Thoracic aorta (tissue), 2 donors: ENCODE measurements at places on chromosomes 2 and 18.

- no peak for DNase-seq
Observed at GRCh38 chr2:145186303-145186702, 666.4 kb upstream of the ZEB2 start.

DNA sequence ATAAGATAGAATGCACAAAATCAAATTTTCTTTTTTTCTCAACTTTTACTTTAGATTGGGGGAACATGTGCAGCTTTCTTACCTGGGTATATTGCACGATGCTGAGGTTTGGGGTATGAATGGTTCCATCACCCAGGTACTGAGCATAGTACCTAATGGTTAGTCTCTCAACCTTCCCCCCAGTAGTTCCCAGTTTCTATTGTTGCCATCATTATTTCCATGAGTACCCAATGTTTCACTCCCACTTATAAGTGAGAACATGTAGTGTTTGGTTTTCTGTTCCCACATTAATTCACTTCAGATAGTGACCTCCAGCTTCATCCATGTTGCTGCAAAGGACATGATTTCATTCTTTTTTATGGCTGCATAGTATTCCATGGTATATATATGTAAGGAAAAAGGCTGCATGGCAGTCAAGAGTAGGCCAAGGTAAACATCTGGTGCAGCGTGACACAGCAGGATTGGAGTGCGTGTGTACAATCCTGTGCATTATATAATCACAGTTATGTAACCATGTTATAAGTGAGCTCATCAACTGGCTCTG, 10.5 kb upstream of the C2orf42 start:
- DNase-seq: no peak

DNA sequence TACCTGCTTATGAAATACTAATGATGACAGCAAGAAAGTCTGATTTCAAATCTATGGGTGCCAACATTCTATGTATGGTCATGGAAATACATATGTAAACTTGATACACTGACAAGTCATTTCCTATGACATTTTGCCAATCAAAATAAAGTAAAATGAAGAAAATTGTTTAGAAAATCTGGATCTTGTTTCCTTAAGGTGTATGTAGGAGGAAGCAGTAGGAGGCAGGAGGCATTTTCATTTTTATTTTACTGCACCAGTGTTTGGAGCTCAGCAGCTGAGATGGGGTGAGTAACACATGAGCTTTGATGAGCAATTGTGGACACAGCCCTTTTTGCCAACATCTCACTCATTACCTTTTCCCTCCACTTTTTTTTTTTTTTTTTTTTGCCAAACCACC, 167.0 kb downstream of the AFF3 start:
- DNase-seq: no peak

DNA sequence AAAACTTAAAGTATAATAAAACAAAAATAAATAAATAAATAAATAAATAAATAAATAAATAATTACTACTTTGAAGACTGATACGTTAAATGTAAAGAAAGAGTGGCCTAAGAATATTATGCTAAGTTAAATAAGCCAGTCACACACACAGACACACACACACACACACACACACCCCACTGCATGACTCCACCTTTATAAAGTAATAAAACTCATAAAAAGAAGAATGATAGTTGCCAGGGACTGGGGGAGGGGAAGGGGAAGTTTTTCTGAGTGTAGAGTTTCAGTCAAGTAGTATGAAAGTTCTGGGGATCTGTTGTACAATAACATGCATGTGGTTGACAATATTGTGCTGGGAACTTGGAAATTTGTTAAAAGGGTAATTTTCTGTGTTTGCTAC, 1237.5 kb upstream of the GYPC start:
- DNase-seq: no peak

DNA sequence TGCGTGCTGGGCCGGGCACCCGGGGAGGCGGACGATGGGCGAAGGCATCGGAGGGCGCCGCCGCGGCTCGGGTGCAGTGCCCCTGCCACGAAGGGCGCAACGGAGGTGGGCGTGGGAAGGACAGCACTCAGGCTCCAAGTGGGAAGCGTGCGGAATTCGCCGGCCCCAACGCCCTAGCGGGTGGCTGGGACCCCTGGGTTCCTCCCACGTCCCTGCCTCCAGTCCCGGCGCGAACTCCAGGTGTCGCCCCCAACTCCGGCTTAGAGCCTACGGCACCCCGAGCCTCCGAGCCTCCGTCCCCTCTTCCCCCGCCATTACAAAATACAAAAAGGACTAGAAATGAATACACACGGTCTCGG, 1.3 kb downstream of the CYP27C1 start:
- DNase-seq: no peak

DNA sequence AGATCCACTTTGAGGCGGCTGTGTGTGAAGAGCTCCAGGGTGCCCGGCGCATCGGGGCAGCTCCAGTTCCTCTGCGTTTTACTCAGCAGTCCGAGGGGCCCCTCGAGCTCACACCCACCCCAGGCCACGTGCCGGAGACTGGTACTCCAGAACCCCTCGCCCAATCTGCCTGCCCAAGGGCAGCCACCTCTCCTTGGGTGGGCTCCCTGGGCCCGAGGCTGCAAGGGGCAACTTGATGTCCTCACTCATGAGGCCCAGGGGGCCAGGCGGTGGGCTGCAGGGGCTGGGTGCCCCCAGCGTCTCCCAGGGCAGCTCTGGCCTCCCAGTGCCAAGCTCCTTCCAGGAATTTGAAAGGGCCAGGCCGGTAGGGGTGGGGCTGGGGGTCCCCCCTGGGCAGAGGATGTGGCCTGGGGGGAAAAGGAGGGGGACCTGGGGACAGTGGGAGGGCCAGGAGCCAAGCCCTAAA, 16.7 kb downstream of the RAMP1 start:
- no peak for DNase-seq

DNA sequence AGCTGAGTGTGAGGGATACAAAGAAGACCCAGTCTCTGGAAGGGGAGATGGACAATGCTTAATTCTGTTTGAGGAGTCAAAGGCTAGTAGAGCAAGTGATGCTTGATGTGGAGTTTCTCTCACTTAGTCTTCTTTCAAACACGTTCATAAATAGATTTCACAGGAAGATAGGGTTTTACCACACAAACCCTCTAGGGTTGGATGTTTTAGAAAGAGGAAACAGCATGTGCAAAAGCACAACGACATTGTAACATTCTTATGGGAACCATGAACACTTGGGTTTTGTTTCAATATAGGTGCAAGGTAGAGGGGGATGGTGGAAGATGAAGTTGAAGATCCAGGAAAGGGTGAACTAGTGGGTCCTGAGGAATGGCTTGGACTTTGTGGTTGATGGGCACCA, 10.8 kb upstream of the EFEMP1 start:
- no peak for DNase-seq

DNA sequence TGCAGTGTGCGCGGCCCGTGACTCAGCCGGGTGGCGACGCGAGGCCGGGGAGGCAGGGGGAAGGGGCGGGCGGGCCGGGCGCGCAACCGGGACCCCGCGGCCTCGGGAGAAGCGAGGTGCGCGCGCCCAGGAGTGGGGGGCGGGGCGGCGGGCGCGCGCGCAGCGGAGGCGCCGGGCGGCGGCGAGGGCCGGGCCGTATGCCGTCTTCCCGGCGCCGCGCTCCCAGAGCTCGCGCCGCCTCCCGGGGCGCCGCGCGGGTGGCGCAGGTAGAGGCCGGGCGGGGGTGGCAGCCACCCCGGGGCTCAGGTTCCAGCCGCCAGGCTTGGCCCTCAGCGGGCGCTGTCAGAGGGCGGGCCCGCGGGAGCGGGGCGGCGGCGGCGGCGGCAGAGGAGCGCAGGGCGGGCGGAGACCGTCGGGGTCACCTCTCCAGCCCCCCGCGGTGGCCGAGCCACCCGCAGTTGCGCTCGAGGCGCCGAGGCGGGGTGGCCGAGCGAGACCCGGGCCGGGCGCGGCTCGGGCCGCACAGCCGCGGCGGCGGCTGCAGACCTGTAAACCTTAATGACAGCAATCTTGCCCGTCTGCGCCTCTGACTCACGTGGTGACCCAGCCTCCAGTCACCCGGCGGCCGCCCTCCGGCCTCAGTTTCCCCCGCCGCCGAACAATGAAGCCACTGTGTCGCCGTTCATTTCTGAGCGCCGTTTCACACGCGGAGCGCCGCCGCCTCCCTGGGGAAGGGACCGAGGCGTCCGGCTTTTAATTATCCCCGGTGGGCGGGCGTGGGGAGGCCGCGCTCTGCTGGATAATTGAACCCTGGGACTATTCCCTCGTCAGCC, 25.3 kb upstream of the SMAD7 start:
- DNase-seq: no peak

DNA sequence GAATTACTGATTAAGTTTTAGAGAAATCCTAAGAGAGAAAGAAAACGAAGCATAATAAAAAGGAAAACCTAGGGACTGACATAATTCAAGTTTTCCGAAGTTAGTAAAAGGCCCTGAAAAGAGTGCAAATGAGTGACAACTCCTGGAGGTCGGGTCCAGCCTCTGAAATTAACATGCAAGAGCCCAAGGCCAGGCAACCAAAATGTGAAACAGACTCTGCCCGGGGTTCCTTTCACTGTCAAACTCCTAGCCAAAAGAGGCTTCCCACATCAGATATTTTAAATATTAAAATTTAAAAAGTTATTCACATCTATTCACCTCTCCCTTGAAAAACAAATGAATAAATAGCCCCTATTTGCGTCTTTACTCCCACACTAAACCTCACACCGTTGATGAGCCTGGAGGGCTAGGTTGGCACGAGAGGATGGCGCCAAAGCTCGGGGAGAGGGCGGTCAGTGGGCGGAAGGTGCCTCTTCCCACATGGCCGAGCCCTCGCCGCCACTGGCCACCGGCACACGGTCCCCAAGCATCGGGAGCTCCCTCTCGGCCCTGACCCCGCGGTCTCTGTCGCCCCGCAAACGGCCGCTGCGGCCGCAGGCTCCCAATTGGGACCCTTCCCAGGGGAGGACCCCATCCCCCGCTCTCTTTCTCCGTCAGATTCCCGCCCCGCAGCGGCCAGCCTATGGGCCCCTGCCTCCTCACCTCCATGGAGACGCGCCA, 630 bp downstream of the PPM1G start:
- DNase-seq: no peak

DNA sequence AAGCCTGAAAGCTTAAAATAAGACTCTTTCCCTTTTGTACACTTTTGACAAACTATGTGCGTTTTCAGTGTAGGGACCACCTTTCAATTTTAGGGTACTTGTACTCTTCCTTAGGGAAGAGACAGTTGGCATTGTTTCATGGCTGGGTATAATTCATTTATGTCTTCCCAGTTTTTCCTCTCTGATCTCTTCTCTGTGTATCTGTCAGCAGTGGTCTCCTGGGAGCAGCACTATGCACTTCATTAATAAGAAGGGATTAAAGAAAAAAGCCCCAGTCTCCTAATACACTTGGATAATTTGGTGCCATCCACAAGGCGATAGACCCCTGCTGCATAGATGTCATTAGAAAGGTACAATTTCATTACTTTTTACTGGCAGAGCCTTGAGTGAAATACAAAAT, 12.1 kb downstream of the AQP4 start:
- DNase-seq: no peak

DNA sequence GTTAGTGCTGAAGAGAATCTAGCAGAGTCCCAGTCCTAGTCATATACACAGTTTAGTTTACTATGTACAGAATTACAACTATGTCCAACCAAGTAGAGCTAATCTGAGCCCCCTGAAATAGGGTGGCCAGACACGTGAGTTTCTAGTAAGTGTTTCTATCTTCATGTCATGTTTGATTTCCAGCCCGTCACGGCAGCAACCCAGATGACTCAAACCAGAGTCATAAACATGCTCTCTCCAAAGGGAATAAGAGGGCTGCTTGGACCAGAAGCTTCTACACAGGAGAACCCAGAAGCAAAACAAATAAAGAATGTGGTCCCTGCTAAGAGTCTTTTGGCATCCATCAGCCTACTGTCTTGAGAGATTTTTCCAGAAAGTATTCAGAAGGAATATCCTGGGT, 64.9 kb upstream of the WIPF1 start:
- no peak for DNase-seq

DNA sequence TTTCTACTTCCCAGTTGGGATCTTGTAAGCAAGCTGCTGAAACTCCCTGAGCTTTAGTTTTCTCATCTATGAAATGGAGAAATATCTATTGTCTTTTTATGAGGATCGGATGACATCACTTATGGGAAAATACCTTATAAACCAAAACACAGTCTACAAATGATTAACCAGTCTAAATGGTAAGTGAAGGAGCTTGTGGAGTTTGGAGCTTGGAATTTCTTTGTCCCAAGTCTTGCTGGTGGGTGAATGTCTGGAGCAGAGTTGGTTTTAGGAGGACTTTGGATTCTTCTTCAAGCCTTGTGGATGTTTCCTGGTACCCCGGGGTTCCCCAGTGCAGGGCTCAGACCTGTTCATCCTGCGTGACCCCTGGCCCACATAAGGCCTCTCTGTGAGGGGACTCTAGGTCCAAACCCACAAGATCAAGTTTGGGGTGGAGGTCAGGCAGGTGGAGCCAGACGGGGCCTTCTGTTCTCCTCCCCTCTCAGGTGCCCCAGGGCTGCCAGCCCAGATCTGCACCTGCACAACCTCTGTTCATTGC, 43.2 kb downstream of the FOSL2 start:
- DNase-seq: no peak

DNA sequence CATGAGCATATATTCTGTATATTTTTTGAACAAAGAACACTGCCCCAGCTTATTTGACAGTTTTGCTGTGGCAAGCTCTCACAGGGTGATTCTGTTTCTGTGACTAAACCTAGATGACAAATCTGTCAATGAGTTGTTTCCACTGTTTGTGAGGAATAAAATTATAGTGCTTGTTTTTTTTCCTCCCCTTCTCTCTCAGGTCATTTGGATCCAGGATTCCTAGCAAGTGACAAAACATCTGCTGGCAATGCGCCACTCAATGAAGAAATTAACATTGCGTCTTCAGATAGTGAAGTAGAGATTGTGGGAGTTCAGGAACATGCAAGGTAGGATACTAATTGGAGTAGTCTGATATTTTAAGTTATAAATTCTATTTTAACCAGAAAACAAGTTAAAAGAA, 149.3 kb downstream of the HAUS1 start:
- DNase-seq: no peak

DNA sequence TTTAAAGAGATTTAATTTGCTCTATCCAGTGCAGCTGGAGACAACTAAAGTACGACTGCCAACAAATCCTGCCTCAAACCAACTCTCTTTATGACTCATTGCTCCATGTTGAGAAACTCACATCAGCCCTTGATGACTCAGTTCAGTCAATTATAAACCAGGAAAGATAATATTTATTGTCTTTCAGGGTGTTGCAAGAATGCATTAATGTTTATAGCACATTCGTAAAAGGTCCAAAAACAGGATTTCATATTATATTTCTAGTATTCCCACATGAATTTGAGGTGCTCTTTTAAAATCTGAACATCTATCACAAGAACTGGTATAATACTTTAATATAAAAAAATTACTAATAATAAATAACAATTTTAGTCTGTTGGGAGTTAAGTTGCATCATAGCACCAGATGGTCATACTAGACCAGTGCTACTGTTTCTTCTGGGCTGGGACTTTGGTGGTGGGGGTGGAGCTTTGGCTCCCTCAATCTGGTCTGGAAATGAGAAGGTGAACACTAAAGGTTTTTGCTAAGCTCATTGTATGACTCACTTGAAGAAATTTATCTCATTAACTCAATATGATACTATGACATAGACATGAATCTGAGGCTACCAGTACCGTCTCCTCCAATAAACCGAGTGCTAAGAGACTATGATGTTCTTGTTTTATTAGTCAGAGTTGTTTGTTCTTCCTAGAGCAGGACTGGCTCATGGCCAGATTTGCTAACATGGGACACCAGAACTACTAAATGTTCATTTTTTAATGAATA, 26.6 kb upstream of the MAP3K20 start:
- DNase-seq: peak; percentile 69
